PC-3 (cell line): ENCODE measurements at places on chromosomes 1 and 21.

GRCh38 chr1:941015-941587, 17.4 kb downstream of the SAMD11 start:
- DNase-seq: no peak

DNA sequence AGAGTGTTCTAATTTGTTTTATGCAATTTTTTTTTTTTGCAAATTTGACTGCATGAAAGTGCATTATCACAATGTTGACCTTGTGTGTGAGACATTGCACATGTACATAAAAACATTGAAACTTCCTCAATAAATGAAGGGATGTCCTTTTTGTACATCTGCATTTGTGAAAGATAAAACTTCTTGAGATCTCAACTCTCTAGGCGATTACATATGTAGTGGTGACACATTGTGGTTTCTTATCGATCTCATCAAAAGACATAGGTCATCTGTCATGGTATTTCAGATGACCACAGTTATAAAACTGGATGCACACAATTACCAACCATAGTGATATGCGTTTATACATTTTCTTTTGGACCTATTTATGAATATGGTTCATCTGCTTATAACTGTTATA, 35.6 kb upstream of the C21orf91 start:
- no peak for DNase-seq

DNA sequence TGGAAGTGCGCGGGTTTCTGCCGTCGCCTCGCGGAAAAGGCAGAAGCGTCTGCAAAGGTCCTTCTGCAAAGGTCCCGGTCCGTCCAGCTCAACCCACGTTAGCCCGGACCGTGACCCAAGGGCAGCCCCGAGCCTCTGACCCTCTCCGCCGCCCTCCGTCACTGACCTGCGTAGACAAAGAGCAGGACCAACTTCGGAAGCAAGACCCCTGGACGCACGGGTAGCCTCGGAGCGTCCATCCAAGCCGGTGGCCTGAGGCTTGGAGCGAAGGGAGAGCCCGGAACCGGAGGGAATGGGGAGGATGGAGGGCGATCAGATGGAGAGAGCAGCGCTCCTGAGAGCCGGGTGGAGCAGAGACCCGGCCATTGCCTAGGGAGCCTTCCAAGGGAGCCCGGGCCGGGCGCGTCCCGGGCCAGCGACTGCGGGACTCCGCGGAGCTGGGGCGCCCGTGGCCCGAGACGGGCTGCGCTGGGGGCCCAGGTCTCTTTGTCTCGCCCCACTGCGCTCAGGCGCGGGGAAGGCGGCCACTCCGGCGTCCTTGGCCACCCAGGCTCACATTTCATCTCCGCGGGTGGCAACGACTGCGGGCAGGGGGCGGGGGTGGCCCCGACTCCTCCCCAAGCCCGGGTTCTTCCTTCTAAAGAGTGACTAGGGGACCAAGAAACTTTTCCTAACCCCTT, at the start of gene CYYR1:
CYYR1 (minus strand) TSS at position 585 of the 680 bp plus-strand sequence; CDS start at position 239, 346 bp downstream.
- no peak for DNase-seq

GRCh38 chr1:12549460-12550349, 68.3 kb downstream of the DHRS3 start:
- DNase-seq: peak; percentile 98

- DNase-seq: peak; percentile 61
Measured at GRCh38 chr1:224087286-224087794, 26.6 kb upstream of the FBXO28 start.

DNA sequence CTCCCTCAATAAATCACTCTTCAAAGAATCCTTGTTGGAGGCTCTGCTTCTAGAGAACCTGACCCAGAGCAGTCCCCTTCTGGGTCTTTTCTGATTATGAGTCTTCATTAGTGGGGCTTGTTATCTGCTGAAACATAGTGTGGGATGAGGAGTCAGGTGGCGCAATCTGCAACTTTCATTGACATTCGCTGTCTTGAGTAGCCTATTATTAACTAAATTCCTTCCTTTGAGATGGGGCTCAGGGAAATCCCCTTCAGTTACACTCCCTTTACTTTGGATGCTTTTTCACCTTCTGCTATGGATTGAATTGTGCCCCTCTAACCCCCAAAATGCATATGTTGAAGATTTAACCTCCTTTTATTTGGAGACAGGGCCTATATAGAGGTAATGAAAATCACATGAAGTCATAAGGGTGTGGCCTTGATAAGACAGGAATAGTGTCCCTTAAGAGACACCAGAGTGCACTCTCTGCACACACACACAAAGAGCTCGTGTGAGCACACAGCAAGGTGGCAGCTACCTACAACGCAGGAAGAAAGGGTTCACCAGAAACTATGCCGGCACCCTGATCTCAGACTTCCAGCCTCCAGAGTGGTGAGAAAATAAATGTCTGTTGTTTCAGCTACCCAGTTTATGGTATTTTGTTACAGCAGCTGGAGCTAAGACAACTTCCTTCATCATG, 19.5 kb downstream of the DIO1 start:
- DNase-seq: no peak

DNA sequence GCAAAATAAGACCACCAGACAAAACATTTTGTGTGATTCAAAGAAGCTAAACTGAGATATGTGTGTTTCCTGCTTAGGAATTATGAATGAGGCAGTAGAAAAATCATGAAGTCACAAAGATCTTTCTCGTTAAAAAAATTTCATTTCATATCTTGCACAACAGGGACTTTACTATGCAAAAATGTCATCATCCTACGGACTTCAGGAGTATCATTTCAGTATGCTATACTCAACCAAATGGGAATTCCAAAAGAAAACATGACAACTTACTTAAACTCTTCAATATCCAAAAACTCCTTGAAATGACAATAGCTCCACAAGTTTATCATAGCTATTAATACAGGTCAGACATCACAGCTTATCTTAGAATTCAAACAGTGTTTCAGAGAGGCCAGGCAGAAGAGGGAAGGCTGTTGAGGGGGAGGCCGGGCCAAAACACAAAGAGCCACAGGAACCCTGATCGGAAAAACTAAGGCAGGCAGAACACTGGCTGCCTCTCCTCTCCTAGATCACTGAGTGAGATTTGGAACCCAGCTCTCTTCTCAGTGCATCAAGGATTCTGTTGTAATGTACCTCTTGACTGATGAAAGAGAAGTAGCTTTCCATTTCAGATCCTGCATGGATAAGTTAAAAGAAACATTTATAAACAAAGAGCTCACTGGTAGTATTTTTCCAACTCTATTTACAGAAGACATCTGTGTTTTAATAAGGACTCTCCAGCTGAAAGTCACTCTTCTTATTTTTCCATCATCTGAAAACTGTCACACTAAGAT, 66.9 kb downstream of the TESK2 start:
- no peak for DNase-seq

DNA sequence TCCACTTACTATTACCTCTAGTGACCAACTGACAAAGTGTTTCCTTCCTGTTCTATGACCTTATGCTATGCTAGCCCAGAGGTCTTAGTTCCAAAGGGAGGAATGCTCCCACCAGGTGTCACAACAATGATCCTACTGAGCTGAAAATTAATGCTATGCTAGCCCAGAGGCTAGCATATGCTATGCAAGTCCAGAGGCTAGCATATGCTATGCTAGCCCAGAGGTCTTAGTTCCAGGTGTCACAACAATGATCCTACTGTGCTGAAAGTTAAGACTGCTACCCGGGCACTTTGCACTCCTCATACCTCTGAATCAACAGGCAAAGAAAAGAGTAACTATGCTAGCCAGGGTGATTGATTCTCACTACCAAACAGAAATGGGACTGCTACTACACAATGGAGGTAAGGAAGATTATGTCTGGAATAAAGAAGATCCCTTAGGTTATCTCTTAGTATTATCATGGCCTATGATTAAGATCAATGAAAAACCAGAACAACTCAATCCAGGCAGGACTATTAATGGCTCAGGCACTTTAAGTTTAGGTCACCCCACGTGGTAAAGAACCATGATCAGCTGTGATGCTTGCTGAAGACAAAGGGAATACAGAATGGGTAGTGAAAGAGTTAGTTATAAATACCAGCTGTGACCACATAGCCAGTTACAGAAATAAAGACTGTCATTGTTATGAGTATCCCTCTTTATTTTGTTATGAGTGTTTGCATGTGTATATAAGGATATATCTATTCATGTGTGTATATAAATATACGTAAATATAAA, 114.1 kb downstream of the CSMD2 start:
- DNase-seq: no peak

- no peak for DNase-seq
Measured at GRCh38 chr1:108554682-108555427, 5.0 kb upstream of the EEIG2 start.

- DNase-seq: peak; percentile 17
Measured at GRCh38 chr1:205287767-205288559, 33.6 kb downstream of the NUAK2 start.

GRCh38 chr21:42291751-42292562, 23.3 kb downstream of the TFF3 start:
- no peak for DNase-seq

DNA sequence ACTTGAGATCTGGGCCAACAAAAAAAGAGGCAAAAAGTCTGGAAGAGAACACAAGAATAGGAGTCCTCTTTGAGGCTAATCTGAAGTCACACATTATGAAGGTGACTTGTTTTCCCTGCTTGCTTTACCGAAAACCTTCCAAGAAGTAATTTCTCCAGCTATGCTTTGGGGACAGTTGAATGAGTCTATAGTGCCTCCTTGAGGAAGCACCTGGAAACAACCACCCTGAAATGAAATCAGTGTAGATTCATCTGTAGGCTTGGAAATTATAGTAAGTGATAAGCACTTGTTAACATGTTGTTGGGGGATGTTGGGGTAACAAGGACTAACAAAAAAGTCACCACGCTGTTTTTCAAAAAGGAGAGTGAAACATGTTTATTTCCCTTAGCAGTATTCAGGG, 23.4 kb upstream of the RPTN start:
- DNase-seq: peak; percentile 41

GRCh38 chr21:26070822-26071425, 99.6 kb downstream of the APP start:
- DNase-seq: peak; percentile 49

DNA sequence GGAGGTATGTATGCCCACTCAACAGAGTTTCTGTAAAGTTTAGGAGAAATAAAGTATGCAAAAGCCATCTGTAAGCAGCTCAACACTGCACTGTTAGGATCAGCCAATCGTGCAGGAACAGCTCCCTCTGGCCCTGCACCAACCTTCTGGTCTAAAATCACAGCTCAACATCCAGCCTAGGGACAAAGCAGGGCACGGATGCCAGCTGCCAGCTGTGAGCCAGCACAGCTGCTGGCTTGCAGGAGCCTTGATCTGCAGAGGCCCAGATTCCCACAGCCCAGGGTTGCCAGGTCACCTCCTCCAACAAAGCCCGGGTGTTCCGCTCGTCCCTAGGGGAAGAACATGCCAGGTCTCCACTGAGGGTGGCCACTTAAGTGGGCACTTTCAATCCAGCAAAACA, 8.6 kb downstream of the ACOT7 start:
- DNase-seq: no peak

- DNase-seq: no peak
Measured at GRCh38 chr1:214636436-214636835, 33.4 kb downstream of the CENPF start.

DNA sequence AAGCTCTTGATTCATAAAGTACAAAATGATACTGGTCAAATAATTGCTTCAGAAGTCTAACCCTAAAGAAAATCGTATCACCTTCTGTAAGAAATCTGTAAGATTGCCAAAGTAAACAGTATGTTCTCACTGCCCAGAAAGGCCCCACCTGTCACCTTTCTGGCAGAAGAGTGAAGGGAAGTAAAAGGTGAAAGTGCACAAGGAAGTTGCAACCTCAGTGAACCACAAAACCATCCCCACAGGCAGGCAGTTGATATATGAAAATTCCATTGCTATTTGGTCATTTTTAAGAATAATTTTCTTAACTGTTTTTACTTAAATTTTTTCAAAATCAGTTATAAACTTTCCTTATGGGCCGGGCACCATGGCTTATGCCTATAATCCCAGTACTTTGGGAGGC, 48.5 kb upstream of the FBXO28 start:
- peak; percentile 97 for DNase-seq

DNA sequence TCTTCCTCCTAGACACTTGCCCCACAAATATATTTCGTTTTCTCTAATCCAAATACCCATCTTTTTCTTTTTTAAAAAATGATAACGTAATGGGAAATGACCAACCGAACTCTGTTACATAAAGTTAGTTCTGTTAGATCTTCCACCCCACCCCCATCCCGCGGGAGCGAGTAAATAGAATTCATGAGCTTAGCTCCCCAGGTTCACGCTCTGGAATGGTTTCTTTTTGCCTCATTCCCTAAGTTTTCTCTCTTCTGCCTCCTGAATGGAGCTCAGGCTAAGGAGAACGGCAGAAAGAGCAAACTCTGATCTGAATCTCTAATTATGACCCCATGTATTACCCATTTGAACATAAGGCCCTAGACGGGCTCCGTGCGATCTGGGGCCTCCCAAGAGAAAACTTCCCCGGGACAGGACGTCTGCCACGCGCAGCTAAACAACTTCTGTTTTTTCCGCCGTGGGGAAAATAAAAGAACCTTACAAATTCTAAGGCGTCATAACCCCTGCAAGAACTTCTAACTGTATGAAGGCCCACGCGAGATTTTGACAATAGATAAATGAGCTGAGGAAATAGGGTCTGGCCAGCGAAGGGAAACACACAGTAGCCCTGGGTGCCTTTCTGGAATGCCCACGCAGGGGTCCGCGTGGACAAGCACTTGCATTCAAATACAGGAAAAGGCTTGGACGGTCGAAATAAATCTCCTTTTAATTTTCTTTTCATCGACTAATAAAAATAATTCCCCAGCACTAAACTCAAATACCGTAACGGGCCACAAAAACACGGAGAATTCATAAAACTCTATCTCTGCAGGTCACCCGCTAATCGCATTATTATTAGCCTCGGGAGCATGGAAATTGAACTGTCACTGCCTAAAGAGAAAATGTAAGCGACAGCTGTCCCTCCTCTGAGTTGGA, 2.2 kb downstream of the TBX15 start:
- no peak for DNase-seq

- DNase-seq: peak; percentile 50
Measured at GRCh38 chr1:24266998-24267397, 52.2 kb upstream of the GRHL3 start.

DNA sequence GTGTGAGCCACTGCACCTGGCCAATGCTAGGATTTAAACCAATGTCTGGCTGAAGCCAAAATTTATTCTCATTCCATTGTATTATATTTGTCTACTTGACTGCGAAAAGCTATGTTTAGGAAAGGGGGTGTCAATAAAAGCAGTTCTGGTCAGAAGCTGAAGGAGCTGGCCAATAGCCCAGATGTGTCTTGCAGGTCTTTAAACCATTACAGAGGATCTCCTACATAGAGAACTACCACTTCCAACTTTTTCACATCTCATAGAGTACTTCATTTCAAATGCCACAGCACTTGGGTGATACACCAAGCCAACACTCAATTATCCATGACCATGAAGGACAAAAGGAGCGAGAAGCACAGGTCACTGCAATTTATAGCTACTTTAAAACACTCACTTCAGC, 2.5 kb downstream of the SYT11 start:
- DNase-seq: no peak

GRCh38 chr1:94084085-94084484, 36.9 kb downstream of the ABCA4 start:
- no peak for DNase-seq

DNA sequence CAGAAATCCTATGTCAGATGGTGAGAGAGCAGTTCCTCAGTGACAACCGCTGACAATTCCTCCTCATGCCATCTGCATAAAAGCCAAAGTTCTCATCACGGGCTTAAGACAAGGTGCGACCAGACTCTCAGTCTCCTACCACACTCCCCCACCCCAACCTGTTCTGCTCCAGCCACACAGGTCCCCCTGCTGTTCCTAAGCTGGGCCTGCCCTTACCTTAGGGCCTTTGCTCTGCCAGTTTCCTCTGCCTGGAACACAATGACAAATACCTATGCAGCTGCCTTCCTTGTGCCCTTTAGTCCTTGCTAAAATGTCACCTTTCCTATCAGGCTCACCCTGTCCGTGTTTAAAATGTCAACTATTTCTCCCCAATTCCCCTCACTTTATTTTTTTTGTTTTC, 382.2 kb downstream of the NTNG1 start:
- no peak for DNase-seq
